EH (cell line): ENCODE measurements at places on chromosomes 12 and 14.

DNA sequence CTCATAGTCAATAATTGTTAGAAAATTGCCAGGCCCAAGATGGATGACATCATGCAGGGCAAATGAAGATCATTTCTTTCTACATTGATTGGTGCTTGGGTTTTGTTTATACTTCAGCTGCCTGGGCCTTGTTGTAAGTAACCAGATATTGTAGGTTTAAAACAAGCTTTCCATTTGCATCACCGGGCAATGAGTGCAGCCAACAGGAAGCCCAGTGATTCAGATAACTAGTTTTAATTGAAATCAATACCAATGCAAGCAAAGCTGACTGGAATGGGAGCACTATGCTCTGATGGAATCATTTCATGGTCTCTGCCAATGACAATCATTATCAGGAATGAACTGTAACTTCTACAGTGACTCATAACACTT lies 279.3 kb downstream of the DUSP6 start:
- peak; percentile 73 for DNase-seq

DNA sequence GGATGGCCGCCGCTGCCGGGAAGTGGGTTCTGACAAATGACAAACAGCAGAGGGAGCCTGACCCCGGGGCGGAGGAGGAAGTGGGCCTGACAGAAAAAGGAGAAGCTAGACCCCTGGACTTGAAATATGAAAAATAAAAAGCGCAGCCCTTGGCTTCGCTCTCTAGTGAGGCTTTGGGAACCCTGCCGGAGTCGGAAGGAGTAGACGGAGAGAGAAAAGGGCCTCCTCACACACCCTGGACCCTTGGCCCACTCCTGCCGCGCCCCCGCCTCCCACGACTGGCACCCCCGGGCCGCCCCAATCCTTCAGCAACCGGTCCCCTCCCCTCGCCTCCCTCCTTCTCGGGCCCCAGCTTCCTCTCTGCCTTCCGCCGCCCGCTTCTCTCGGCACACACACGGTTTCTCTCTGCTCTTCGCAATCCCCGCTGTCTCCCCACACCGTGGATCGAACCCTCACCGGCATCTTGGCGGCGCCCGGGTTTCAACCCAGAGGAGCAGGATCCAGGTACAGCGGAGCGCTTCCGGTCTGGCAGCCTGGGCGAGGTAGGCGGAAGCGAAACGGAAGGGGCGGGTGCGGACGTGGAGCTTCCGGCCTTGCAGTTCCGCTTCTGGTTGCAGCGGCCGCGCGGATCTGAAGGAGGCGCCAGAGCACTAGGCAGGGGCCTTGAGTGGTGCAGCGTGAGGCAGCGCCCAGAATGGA lies at the start of gene ARPC3:
Gene ARPC3 (minus strand): TSS at position 539 of the 699 bp plus-strand sequence. CDS start 77 bp downstream, at position 462.
- peak; percentile 96 for DNase-seq

DNA sequence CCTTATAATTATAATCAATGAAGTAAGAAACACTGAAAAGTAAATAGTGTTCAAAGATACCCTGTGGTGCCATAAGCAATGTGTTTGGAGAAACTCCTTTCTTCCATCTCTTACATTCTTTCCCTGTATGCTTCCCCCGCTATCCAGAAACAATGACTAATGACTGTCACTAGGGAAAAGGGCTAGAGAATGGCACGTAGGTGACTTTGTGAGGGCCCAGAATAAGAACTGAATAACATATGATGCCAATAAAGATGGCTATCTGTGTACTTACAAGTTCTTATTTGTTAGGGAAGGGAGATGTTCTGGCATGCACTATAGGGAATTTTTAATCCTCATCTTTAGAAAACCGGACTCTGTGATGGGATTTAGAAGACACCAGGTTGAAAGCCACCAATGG lies 4.7 kb upstream of the KRT7 start:
- peak; percentile 73 for DNase-seq

DNA sequence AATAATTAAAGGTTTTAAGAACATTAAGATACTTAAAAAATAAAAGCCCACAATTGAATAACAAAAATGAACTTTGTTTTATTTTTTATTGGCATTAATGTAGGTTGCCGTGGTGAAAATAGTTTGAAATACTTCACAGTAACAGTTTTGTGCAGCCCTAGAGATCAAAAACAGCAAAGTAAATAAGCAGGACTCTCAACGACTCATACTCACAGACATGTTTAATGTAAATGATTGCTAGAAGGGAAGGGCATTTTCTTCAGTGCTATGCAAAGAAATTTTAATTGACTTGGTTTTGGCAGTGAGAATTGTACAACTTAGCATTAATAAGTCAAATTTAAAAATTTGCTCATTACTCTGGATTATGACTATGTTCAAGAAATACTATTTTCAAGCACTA lies 16.0 kb downstream of the TRMT5 start:
- peak; percentile 36 for DNase-seq

- DNase-seq, result no peak
Measured at GRCh38 chr14:77541905-77542304, 43.3 kb upstream of the ISM2 start.

GRCh38 chr14:60488175-60488574 lies 2.3 kb upstream of the C14orf39 start:
- DNase-seq, result no peak

GRCh38 chr14:37903343-37904191 lies 304.1 kb upstream of the SSTR1 start:
- peak; percentile 67 for DNase-seq

DNA sequence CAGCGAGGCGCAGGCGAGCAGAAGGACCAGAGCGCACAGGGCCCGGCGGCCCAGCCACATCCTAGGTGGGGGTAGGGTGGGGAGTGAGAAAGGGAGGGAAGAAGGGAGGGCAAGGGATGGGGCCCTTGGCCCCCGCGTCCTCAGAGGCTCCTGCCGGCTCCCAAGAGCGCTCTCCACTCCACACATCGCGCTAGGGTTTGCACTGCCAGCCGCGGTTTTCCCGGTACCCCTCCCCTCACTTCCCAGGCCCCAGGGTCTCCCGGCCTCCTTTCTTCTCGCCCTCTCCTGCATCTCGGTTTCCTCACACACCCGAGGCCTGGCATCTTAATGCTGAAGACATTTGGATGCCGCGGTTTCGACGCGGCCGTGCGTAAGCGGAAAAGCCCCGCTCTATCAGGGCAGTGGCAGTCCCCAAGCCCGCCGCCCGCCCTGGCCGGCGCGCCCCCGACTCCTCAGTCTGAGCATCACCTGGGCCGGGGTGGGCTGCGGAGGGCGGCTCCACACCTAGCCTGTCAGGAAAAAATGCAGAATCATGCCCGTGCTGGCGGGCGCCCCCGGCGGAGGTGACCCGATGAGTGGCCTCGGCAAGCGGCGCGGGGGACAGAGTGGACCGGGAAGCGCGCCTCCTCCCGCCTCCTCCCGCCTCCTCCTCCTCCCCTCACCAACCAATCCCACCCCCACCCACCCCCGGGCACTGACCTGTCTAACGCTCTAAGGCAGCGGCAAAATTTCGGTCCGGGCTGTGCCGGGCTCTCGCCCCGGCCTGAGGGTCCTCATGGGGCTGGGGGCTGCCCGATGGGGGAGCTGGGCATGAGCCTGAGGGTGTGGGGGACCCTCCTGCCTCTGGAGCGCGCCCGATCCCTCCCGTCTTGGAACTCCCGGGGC lies 686 bp downstream of the B4GALNT1 start:
- peak; percentile 53 for DNase-seq
